Stimulated activated CD8-positive, alpha-beta memory T cell treated with anti-CD3 and anti-CD28 coated beads, Interleukin-15, amount 100 ng/mL, for 4 hours (primary cell): ENCODE measurements at places on chromosomes 4 and X.
A peak's percentile ranks its signal among the peaks of the same experiment; 100 is the strongest.

GRCh38 chr4:159103384-159103990 lies 608 bp downstream of the RAPGEF2 start:
- DNase-seq, result peak; percentile 12

GRCh38 chr4:98027827-98028226 lies 115.4 kb downstream of the STPG2 start:
- DNase-seq, result no peak

DNA sequence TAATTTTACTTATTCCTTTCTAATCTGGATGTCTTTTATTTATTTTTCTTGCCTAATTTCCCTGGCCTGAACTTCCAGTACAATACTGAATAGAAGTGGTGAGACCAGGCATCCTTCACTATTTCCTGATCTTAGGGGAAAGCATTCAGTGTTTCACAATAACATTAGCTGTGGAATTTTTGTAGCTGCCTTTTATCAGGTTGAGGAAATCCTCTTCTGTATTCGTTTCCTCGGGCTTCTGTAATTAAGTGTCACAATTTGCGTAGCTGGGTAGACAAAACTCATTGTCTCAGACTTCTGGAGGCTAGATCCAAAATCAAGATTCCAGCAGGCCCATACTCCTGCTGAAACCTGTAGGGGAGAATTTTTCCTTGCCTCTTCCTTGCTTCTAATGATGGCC lies 598.4 kb upstream of the FTHL17 start:
- DNase-seq, result no peak

DNA sequence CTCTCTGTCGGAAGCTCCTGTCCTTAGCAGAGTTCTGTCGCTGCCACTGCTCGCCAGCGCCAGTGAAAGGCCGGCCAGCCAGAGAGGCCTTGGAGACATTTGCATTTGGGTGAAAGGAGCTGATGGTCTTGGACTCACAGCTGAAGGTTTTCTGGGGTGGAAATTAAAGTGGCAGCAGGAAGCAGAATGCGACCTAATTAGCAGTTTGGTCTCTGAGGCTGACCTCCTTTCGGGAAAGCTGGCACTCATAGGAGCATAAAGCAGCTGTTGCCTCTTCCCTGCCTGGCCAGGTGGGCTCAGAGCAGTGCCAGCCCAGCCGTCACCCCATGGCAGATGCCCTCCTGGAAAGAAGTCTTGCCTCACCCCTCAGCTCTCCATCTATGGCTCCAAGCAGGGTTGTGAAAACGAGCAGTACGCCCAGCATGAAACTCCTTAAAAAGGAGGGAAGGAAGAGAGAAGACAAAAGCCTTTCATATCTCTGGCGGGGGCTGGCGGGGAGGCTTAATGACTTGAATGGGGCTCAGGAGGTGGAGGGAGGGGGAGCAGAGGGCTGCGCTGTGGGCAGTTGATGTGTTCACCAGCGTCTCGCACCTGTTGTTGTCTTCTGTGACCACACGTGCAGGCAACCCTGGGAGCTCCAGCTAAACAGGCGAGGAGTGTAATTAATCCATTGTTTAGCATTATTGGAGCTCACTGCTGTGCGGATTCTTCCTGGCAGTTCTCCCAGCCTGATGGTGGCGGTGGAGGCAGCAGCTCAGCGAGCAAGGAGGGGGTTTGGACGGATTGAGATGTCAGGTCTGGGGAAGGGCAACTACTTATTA lies 264.0 kb downstream of the MID1IP1 start:
- no peak for DNase-seq

DNA sequence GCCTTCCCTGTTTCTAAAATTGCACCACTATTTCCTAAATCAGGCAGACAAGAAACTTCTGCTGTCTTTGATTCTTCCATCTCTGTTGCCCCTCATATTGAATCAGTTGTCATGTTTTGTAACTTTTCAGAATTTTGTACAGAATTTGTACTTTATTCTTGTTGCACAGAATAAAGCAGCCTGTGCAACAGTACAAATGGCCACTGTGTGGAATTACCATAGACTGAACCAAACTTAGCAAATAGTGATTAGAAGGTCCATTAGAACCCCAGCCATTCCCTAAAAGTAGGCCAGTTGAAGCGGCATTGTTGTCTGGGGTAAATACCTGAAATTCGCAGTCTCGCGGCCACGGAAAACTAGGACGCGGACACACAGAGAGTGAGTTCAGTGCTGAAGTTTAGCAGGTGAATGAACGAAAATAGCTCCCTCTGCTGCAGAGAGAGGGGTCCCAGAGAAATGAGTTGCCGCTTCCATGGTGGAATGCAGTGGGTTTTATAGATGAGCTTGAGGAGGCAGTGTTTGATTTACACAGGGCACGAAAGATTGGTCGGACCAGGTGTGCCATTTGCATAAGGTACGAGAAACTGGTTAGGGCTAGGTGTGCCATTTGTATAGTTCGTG lies 71.8 kb downstream of the C4orf33 start:
- no peak for DNase-seq

DNA sequence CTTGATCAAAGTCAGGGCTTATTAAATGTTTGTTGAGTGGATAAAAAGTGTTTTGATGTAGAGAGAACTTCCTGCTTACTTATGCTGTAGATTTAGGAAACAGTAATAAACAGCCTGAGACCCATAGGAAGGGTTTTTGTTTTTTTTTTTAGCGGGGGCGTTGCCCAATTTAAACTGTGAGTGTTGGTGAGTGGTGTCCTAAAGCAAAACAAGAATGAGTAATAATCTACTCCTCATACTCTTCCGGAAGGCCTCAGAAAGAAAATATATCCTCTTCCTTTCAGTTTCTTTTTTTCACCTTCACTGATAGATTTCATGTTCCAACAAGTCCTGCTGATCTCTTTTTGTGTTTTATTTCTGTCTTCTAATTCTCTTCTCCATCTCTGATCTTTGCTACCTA lies 104.4 kb upstream of the SCML1 start:
- DNase-seq, result no peak

- no peak for DNase-seq
Observed at GRCh38 chr4:152585023-152585441, 49.1 kb upstream of the FBXW7 start.

DNA sequence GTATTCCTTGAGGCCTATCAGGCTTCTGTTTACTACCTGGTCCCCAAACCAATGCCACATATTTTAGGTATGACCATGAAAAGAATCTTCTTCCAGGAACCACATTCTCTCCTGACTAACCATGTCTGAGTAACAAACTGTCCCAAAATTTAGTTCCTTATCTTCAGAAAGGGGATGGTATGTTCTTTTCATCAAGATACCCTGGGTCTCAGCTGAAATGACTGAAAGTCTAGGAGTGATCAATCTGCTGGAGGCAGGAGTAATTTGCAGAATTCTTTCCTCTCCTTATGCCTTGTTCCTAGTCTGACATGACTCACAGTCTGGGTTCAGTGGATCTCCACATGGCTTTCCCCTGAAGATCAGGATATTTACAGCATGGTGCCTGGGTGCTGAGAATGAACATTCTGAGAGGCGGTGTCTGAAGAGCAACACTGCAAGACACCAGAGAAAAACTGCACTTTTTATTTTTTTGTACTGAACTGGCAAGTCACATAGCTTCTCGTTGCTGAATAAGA lies 665.5 kb downstream of the TLL1 start:
- DNase-seq, result no peak

- DNase-seq, result no peak
Observed at GRCh38 chr4:118997601-118998000, 108.9 kb downstream of the SYNPO2 start.
